ENCODE measurements at places on chromosomes 5 and 9.

GRCh38 chr5:120137582-120137981 lies 326.5 kb upstream of the PRR16 start:
- no peak for DNase-seq

DNA sequence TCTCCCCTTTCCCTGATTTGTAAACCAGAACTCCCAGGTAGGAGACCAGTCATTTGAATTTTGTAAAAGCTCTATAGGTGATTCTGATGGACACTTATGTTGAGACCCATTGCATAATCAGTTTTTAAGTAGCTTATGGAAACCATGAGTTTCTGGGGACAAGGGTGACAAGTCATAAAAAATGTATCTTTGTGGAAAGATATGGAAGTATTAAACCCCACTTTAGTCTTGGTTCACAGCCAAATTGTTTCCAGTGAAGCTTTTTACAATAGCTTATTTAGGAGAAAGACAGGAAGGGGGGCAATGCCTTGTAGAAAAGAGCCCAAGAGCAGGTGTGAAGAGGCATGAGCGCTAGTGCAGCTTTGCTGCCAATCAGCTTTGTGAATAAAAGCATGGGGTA lies 453 bp upstream of the CCL28 start:
- DNase-seq: no peak

- no peak for DNase-seq
Observed at GRCh38 chr5:74462356-74462755, 178.2 kb downstream of the ENC1 start.

DNA sequence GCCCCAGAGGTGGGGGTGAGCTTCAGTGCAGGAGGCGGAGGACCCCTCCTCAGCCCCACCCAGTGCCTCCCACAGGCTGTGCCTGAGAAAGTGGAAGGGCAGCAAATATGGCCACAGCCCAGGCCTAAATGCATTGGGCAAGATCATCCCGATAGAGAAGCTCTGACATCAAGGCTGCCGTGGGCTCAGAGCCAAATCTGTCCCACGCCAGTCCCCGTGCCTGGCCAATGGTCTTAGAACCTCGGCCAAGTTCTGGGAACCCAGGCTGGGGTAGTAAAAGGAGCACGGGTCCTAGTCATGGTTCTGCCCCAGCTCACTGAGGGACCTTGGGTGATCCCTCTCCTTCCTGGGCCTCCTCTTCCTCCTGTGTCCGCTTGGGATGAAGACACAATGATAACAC lies 27.7 kb upstream of the TNIP1 start:
- no peak for DNase-seq

GRCh38 chr9:119298076-119298853 lies 71.0 kb downstream of the BRINP1 start:
- DNase-seq: no peak

- no peak for DNase-seq
Observed at GRCh38 chr5:119395080-119395836, 39.4 kb downstream of the TNFAIP8 start.

DNA sequence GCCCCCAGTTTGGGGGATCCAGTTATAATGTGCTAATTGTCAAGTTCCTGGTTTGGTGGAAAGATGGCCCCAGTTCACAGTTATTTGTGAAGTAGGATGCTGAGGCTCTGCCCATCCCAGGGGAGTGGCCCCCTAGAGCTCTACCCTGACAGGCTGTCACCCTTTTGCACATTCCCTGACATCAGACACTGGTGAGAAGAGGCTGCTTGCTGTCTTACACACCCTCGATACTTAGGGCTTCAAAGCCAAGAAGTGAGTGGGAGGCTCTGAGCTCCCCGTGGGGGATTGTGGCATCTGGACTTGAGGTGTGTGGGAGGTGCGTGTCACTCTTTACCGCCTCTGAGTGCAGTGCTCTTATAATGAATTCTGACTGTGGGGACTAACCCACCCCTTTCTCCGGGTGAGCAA lies 168.5 kb downstream of the DOCK2 start:
- DNase-seq: peak; percentile 28

DNA sequence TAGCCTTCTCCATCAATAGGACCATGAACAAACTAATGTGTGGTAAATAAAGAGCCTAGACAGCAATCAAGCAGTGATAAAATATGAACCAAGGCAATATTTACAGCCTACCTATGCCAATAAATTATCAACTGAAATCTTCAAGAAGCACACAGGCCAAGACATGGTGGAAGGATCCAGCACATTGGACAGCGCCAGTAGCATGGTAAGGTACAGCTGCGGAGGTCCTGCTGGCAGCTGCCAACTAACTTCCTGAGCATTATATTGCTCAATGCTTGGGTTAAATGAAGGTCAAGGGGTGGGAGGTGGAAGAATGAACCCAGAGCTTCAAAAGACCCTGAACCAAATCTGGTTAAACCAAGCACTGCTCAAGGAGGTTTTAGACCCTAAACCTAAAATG lies 16.5 kb upstream of the SPDL1 start:
- no peak for DNase-seq

DNA sequence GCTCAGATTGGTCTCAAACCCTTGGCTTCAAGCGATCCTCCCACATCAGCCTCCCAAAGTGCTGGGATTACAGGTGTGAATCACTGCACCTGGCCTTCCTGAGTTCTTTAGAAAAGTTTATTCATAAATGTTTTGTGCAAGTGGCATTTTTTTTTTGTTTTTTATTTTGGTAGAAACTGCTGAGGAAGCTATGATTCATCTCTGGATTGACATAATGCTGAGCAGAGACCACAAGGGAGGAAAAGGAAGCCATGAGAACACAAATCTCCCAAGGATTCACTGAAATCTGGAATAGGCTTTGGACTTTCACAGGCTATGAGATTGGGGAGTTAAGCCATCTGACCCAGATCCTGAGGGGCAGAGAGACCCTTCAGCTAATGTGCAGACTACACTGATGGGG lies 3.4 kb upstream of the SLC46A2 start:
- no peak for DNase-seq

GRCh38 chr5:39816866-39817265 lies 392.1 kb upstream of the DAB2 start:
- DNase-seq: no peak

GRCh38 chr9:131679261-131680020 lies 60.4 kb downstream of the RAPGEF1 start:
- no peak for DNase-seq

DNA sequence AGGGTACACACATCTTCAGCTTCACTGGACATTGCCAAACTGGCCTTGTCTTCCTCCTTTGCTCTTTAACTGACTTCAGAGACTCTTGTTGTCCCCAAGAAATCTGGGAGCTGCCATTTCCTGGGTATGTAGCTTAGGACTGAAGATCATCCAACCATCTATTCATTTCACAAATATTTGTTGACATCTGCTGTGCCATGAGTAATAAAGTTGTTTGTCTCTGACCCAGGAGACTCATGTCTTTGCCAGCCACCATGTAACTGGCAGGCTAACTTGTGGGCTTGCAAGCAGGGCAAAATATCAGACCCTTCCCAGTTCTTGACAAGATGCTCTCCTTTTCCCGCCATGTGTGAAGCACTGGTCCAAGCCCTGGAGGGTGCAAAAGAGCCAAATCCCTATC lies 17.1 kb upstream of the TOR1B start:
- DNase-seq: no peak

DNA sequence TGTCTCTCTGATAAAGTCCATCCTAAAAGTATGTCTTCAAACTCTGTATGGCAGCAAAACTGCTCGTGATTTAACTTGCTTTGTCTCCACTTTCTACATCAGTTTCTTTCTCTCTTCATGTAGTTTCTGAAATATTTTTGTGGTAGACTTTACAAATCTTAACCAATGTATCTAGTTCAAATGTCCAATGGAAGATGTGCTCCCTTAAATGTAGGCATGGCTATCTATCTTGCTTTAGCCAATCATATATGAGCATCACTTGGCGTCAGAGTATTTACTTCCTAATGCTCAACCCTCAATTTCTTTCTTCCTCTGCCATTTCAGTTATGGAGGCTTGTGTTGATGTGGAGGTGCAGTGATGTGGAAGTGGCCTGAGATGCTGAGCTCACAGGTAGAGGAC lies 206.1 kb upstream of the ZNF608 start:
- DNase-seq: no peak

GRCh38 chr5:120436996-120437395 lies 27.1 kb upstream of the PRR16 start:
- no peak for DNase-seq

DNA sequence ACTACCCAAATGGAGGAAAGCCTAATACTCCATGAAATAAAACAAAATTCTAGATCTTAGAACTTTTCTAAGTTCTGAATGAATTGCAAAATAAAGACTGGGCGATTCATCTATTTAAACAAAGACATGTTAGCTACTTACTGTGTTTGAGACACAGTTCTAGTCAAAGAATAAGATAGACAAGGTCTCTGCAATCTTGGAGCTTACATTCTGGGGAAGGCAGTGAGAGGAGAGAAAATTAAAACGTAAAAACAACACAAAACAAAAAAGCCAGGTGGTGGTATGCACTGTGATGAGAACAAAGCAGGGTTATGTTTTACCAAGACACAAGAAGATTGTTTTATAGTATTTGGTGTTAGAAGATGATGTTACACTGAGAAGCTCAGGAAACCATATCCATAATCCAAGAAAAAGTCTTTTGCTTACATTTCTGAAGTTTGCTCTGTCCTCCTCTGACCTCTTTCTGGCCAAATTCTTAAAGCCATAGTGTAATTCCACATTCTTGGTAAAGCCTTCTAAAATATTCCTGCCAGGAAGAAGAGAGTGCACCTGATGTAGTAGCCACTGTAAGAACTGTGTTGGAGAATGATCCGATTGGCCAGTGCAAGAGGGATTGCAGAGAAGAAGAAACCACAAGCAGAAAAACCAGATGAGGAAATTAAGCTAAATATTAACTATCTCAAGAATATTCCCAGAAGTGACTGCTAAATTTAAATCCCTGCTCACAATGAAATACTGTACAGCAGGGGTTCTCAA lies 218.4 kb downstream of the PCSK1 start:
- DNase-seq: no peak

DNA sequence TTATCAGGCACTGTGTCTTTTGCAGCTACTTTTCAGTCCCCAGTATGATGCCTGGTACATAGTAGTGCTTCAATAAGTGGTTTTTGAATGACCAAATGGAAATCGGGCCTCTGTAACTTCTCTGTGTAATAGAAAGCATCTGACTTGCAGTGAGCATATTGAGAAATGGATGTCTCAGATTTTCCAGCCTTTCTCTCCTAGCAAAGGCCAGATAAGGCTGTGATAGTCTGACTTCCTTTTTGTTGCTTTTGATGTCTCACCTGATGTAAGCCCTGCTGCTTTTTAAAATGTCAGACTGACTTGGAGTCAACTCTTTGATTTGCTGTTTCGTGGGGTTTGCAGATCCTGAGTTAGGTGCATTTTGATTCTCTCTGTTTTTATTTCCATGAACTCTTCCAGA lies 590.0 kb upstream of the ZNF608 start:
- no peak for DNase-seq

DNA sequence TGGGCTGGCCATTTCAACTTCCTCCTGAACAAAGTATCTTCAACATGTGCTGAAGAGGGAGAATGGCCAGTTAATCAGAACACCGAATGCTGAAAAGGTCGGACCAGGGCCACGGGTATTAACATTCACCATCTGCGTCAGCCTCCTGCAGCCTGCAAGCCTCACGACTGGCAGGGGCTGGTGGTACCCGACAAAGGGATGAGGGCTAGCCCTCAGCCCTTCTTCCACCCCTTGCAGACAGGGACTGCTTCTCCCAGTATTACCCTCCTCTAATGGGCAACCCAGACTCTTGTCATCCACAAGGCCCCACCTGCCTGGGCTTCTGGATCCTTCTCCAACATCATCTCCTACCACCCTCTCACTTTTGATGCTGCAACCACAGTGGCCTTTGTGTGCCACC lies 246.6 kb downstream of the FSTL4 start:
- DNase-seq: no peak

DNA sequence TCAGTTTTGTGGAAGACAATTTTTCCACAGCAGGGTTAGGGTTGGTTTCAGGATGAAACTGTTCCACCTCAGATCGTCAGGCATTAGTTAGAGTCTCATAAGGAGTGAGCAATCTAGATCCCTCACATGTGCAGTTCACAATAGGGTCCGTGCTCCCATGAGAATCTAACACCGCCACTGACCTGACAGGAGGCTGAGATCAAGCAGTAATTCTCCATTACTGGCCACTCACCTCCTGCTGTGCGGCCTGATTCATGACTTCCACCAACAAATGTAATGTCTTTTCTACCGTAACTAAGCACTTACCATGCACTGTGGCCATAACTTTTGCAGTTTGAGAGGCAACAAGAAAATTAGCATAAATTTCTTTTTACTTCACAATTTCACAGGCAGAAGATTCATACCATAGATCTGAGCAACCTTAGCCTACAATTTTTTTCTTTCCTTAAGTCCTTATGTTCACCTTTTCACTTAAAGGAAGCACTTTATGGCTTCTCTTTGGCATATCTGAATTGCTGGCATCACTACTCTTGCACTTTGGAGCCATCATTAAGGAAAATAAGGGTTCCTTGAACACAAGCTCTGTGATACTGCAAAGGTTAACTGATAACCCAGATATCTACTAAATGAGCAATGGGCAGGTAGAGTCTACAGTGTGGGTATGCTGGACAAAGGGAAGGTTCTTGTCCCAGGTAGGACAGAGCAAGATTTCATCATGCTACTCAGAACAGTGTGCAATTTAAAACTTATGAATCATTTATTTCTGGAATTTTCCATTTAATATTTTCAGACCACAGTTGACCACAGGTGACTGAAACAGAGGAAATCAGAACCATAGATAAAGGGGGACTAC lies 83.0 kb upstream of the IFNK start:
- no peak for DNase-seq

- DNase-seq: no peak
Observed at GRCh38 chr5:57332361-57332760, 150.2 kb downstream of the ACTBL2 start.

- no peak for DNase-seq
Observed at GRCh38 chr9:91930475-91930874, 19.6 kb downstream of the ROR2 start.

GRCh38 chr5:79357398-79357797 lies 121.5 kb downstream of the JMY start:
- DNase-seq: no peak

DNA sequence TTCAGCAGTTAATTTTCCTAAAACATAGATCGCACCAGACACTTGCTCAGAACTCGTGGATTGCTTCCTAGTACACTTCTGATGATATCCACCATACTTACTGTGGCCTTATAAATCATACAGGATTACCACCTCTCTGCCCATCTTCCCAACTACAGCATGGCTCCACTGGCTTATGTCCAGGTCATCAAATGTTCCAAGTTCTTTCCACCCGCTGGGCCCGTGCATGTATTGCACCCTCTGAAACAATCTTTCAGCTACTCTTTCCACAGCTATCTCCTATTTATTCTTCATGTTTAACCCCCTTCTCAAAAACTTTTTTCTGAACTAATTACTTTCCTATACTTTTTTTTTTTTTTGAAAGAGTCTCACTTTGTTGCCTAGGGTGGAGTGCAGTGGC lies 18.5 kb downstream of the FBXW2 start:
- DNase-seq: no peak
